ENCODE measurements at places on chromosomes 6 and 20.

GRCh38 chr6:76771059-76771634, 692.1 kb downstream of the HTR1B start:
- no peak for DNase-seq

DNA sequence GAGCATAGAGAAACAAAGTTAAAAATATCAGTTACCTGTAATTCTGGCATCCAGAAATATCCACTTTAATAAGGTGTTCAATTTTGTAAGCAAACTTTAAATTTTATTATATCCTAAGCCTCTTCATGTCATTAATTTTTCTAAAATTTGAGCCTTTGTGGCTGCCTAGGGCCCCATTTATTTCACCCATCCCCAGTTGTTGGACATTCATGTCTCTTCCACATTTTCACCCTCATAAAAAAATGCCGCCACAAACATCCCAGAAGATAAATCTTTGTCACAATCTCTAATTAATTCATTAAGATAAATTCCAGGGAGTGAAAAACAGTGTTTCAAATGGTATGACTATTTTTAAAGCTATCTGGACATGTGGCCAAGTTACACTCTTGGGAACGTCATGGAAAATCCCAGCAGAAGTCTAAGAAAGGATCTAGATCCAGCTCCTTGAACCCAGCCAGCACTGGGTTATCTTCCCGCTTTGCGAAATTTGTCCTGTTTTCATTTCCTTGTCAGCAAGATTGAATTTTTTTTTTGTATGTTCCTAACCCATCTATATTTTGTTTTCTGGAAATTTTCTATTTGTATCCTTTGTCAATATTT, 97.2 kb downstream of the TMEM242 start:
- no peak for DNase-seq

- no peak for DNase-seq
Measured at GRCh38 chr20:44080064-44080463, 106.9 kb downstream of the JPH2 start.

- no peak for DNase-seq
Measured at GRCh38 chr6:137353346-137353745, 134.2 kb upstream of the IFNGR1 start.

DNA sequence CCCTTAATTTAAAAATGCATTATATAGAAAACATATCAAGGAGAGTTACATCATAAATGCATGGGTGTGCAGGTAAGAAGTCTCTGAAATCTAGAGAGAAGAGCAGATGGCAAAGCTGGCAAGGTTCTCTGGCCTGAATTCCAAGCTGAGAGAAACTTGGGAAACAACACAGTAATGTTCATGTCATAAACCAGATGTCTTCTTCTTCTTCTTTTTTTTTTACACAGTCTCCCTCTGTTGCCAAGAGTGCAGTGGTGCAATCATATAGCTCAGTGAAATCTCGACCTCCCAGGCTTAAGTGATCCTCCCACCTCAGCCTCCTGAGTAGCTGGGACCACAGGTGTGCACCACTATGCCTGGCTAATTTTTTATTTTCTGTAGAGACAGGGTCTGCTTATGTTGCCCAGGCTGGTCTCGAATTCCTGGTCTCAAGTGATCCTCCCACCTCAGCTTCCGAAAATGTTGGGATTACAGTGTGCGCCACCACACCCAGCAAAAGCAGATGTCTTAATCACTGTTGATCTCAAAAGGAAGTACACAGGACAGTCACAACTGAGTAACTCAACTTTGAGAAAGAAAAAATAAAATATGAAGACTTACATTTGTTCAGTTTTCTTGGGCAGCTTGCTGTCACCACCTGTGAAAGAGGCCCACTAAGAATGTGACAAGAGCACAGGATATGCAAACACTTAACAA, 77.3 kb downstream of the DNAAF9 start:
- DNase-seq: no peak

GRCh38 chr20:61185841-61186601, 66.0 kb upstream of the CDH4 start:
- no peak for DNase-seq

GRCh38 chr6:141139461-141139860, 993.3 kb upstream of the GJE1 start:
- no peak for DNase-seq

DNA sequence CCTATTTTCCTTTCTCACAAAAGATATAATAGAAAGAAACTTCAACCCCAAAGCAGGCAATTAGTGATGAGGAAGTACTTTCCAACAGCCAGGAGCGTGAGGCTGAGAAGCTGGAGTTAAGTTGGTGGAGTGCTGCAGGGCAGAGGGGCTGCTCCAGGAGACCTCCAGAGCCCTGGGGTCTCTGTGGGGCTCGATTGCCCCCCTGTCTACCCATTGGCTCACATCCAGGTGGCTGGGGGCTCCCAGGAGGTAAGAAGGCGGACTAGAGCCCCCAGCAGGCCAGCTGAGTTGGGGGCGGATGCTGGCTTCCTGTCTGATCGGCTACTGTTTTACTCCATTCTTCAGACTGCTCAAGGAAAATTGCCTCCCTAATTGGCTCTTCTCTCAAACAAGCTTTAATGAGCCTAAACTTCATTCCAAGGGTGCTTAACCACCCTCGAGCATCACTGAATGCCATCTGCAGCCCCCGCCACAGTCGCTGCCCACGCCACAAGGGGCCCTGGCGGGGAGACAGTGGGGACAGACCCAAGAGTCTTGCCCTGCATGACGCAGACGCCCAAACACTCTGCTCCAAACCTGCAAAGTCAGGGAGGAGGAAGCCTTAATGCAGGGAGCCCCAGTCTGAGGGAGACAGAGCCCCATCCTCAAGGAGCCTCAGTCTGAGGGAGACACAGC, 78.6 kb downstream of the MDGA1 start:
- DNase-seq: no peak

DNA sequence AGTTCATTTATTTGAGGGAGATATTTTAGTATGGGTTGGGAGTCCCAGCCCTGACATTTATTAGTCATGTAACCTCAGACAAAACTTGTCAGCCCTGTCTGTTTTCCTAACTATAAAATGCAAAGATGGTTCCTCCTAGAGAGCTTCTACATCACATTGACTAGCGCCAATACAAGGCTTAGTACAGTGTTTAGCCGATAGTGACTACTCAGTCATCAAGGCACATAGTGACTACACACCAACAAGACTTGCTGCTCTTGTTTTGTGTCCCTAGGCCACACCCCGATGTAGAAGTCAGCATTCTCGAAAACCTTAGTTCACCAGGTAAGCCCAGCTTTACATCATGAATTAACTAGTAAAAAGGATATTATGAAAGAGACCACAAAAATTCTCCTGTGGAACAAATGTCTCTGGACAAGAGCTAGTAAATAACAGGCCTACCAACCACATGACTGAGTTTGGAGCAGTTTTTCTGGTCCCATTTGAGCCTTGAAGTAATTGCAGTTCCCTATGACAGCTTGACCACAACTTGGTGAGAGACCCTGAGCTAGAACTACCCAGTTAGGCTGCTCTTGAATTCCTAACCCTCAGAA, 68.8 kb downstream of the PFDN4 start:
- DNase-seq: no peak

DNA sequence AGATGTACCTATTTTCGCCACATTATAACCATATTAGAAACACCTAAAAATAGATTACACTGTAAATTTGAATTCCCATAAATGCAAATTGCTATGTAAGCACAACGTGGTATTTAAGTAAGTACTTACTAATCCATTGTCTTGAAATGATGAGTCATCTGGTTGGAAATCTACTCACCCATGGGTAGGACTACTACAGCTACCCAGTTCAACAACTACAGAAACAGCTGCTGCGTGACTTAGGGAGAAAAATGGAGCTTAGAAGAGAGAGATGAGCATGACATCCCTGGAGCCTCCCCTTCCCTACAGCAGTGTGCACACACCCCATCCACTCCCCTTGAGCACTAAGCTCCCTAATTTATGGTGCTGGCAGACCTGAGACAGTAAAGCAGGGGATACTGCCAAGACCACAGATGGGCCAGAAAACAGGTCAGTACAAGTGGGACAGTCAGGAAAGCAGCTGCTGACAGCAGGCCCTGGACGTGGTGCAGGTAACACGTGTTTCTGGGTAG, 26.9 kb downstream of the RRAGD start:
- DNase-seq: no peak

DNA sequence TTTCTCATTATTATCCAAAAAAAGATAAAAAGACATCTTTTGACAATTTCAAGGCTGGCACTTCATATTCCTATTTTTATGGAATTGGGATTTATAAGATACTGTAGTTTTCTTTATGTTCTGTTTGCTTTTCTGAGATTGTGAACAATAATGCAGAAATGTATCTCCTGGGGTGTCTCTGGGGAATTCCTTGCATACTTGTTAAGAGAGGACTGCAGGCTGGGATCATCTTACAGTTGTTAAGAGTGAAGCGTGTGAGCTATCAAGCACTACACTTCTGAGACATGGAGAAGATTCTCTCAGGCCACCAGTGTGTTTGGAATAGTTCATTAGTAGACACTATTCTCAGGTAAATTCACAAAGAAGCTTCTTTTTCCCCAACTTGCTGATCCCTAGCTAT, 963.3 kb upstream of the GJE1 start:
- no peak for DNase-seq

DNA sequence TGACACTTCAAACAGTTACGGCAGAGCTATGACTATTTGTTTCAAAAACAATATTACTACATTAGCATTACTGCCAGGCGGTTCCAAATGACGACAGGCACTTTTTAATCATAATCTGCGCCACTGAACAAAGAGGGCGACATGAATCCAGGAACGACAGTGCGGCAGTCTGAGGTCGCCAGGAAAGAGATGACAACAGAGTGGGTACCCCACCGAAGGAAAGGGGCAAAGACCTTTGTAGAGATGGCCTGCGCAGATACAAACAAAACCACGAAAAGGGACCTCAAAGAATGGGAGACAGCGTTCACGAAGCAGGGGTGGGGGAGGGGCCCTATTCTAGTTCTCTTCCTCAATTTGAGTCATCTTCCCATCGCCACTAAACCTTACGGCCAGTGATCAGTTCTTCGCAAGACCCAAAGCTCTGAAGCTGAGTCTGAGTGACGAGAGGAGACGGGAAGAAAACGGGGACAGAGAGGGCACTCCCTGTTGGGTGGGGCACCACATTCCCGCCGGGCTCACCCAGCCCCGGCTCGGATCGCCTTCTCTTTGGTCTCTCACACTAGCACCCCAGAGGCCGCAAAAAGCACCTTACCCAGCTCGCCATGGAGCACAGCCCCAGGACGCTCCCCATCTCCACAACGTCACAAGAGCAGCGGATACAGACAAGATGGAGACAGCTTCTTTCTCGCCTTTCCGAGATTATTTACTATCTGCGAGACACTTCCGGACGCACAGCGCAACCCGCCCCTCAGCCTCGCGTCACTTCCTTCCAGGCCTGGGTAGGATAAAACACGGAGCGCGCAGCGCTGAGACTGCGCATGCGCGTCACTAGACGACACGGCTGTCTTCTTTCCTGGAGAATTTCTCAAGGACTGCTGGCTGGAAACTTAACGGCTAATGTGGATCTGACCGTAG, at the start of gene SERINC1:
SERINC1 (minus strand) TSS at position 701 of the 915 bp plus-strand sequence; CDS start at position 631, 70 bp downstream.
- peak; percentile 82 for DNase-seq

DNA sequence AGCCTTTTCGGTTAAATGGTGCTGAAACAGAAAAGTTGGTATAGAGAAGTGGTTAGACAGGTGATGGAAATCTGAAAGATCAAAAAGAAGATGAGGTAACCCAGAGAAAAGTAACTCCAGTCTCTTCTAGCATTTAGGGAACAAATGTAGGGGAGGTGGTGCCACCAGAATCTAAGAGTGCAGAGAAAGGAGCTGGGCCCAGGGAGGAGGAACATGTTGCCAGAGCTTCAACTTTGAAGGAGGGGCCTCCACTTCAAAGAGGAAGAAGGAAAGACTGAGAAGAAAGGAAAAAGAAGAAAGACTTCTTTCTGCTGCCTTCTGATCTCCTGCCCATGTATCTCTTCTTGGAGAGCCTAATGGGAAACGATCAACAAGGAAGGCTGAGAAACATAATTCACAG, 23.5 kb upstream of the ATRN start:
- DNase-seq: no peak

GRCh38 chr6:40599555-40599954, 12.4 kb upstream of the LRFN2 start:
- no peak for DNase-seq

DNA sequence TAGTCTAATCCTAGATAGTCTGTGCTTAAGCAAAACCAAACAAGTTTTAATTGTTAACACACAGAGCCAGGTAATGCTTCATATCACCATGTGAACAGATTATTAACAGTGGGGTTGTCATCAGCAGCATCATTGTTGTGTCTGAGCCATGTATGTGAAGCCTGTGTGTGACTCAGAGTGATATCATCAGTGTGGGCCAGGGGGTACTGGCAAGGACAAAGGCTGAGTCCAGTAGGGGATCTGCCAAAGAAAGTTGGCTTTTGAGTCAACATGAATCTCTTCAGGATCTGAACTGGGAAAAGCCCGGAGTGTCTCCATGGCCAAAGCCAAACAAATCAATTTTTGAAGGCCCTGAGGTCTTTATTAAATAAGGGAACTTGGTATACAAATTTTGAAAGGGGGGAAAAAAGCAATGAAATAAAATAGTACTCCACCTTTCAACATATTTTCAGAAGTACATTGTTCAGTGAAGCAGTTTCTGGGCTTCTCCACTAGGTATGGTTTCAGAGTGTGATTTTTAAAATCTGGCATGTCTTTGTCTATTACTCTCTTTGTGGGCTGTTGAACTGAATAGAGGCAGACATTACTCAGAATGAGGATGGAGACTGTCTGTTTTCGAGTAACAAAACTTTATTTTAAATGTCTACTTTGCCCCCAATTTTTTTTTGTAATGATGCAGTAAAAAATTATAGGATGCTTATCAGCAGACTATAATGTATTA, 444.2 kb upstream of the JAG1 start:
- no peak for DNase-seq

- DNase-seq: no peak
Measured at GRCh38 chr6:165616116-165616515, 46.9 kb downstream of the PDE10A start.

GRCh38 chr20:45695496-45695895, 6.3 kb upstream of the WFDC13 start:
- DNase-seq: no peak

- DNase-seq: no peak
Measured at GRCh38 chr6:45986746-45987274, 28.9 kb downstream of the CLIC5 start.

DNA sequence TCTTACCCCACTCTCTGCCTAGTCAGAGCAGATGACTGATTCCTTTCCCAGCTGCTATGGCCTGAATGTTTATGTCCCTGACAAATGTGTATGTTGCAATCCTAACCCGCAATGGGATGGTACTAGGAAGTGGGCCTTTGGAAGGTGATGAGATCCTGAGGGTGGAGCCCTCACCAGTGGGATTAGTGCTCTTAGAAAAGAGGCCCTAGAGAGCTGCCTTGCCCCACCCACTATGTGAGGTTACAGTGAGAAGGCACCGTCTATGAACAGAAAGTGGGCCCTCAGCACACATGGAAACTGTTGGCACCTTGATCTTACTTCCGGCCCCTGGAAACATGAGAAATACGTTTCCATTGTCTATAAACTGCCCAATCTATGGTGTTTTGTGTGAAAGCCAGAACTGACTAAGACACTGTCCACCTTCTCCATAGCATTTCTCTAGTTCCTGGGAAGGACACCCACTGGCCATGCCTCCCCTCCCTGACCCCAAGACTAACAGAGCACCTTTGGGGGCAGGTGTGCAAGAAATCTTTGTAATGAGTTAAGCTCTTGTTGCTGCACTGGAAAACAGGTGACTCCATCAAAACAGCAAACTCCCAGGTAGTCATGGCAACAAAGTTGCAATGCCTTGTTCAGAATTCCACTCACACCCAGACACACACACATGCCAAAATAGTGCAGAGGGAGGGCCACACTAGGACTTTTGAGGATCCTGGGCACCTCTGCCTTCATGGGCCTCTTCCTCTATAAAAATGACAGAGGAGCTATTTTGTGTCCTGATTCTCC, 16.2 kb downstream of the GABRR2 start:
- no peak for DNase-seq

- no peak for DNase-seq
Measured at GRCh38 chr6:25326126-25326525, 47.0 kb downstream of the CARMIL1 start.
